ENCODE measurements at places on chromosomes 13 and 19. TPM values are rescaled to one million over a fixed set of nuclear protein-coding genes. Genes with fewer than 3 reads are reported as not detected.

CBY2 gene
- total RNA-seq: not detected

PEG3 gene
- total RNA-seq: 17.0 TPM

MYBPC2 gene
- not detected for total RNA-seq

ELANE gene
- 0.98 TPM for total RNA-seq

CABP5 gene
- total RNA-seq: not detected

TLE2 gene
- 35.1 TPM for total RNA-seq

USHBP1 gene
- total RNA-seq: 5.8 TPM

DNA sequence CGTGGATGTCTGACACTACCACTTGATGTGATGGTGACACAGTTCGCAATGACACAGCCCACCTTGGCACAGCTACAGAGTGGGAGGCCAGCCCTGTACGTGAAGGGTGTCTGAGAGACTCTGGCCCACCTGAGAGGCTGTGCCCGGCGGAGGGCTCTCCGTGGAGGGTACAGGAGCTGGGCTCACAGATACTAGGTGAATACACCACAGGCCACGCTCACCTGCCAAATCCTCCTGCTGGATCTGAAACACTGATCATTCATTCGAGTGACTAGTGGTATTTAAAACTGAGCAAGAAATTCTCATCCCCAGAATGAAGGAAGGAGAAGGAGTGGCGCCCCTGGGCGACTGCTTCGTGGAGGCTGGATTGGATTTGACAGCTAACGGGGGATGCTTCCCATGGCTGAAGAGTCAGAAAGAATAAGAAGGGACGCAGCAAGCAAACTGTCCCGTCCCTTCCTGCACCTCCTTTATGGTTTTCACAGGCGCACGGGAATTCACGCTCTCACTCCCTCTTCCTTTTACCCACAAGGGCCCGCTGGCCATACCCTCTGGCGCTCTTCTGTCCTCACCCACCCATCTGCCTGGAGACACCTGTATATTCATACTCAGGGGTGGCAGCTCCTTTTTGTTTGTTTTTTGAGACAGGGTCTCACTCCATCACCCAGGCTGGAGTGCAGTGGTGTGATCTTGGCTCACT, 25.0 kb downstream of the CEBPG start:
- no peak for DNase-seq

DNA sequence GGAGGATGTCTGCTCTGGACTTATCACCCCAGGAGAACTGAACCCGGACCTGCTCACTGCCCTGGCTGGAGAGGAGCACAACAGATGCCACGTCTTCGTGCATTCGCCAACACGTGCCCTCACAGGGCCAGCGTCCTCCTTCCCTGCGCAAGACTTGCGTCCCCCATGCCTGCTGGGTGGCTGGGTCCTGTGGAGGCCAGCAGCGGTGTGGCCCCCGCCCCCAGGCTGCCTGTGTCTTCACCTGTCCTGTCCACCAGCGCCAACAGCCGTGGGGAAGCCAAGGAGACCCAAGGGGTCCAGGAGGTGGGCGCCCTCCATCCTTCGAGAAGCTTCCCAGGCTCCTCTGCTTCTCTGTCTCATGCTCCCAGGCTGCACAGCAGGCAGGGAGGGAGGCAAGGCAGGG, 3.4 kb upstream of the TEKTIP1 start:
- DNase-seq: no peak

DNA sequence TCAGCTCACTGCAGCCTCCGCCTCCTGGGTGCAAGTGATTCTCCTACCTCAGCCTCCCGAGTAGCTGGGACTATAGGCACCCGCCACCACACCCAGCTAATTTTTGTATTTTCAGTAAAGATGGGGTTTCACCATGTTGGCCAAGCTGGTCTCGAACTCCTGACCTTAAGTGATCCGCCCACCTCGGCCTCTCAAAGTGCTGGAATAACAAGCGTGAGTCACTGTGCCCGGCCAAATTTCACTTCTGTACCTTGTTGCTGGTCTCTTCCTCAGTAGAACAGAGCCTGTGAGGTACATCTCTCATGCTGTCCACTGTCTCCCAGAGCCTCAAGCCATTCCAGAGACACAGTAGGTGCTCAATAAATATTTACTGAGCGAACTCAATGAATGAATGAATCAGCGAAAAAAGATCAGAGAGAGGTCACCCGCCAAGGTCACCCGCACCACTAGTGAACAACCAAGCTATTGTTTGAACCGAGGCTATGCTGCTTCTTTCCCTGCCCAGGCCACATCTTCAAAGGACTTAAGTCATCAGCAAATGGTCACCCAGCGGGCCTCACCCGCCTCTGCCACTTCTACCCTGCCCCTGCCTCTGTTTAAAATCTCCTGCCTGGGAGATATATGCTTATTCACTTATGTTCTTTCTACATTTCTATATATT, 9.3 kb downstream of the TMEM143 start:
- no peak for DNase-seq

GRCh38 chr13:22211876-22212275, 541.0 kb downstream of the FGF9 start:
- DNase-seq: no peak

DNA sequence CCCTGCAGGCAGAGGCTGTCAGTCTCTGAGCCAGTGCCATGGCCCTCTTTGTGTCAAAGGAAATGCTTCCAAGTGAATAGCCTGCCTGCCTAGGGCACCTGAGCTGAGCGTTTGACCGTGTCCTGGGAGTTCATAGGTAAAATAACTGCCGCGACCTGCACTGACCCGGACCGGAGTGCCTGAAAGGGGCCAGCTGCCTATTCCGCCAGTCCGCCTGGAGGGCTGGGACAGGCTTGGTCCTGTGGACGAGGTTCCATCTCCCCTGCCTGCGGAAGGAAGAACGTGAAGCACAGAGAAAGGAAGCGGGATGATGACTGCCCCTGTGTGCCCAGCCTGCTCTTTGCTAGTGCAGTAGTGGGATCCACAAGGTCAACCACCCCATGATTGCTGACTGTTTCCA, 17.5 kb upstream of the ZNF492 start:
- DNase-seq: no peak

DNA sequence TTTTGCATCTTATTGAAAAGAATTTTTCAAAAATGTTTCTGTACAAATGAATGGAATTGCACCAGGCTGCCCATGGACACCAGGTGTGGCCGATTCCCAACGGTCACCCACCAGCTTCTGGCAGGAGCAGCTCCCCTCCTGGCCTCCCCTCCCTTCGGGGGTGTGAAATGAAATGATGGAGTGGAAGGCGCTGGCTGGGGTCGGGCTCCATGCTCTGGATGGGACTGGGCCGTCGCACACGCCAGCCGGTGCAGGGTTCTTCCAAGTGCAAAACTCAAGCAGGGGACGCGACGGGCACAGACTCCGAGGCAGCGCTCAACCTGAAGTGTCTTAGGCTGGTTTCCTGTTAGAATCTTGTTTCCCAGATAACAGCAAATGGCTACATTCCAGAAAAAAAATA, 21.9 kb downstream of the C19orf44 start:
- no peak for DNase-seq

- DNase-seq: no peak
Observed at GRCh38 chr13:112343591-112343990, 32.6 kb upstream of the SPACA7 start.

GRCh38 chr13:100510208-100510957, 78.2 kb downstream of the GGACT start:
- DNase-seq: no peak

DNA sequence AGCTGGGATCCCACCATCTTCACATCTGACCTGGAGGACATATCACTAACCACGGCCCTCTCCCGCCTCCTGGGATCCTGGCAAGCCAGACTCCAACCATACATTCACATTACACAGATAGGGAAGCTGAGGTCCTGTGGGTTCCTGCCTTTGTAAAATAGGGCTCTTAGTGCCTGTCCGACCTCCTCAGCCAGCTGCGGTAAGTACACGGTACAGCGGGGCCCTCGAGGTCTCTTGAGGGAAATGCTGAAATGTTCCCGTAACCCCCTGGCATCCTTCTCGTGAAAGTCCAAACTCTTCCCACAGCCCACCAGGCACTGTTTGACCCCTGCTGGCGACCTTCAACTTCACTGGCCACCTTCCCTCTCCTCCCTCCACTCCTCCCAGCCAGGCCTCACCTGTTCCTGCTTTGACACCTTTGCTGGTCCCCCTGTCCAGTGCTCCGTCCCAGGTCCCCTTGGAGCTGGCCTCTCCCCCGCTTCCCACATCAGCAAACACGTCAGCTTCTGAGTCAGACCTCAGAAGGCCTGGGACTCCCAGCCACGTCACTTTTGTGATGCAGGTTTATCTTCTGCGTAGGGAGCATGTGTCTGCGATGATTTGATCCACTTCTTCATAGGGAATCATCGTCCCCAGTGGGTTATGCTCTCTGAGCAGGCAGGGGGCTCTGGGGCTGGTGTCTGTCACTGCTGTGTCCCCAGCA, 8.8 kb upstream of the GNG7 start:
- no peak for DNase-seq

GRCh38 chr19:58559275-58560006, 1.0 kb upstream of the UBE2M start:
- DNase-seq: peak; percentile 92

GRCh38 chr19:5867201-5868136, 2.9 kb downstream of the FUT5 start:
- DNase-seq: no peak

DNA sequence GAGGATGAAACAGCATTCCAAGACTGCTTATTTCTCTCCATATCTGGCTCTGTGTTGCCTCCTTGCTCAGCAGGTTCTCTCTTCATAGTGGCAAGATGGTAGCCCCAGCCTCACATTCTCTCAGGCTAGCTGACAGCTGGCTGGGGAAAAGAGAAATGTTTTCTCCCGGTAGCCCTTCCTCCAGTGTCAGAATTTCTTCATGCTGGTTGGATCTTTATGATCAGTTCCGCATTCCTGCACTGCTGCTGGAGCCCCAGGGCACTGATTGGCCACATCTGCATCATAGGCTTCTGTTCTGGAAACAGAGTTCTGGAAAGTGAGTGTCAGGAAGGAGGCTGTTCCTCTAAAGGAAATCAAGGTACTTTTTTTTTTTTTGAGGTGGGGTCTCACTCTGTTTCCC, 24.6 kb downstream of the POP4 start:
- no peak for DNase-seq

GRCh38 chr13:51562011-51562671, 22.1 kb upstream of the WDFY2 start:
- DNase-seq: no peak

GRCh38 chr13:113918981-113919701, 54.7 kb downstream of the C13orf46 start:
- DNase-seq: peak; percentile 27

DNA sequence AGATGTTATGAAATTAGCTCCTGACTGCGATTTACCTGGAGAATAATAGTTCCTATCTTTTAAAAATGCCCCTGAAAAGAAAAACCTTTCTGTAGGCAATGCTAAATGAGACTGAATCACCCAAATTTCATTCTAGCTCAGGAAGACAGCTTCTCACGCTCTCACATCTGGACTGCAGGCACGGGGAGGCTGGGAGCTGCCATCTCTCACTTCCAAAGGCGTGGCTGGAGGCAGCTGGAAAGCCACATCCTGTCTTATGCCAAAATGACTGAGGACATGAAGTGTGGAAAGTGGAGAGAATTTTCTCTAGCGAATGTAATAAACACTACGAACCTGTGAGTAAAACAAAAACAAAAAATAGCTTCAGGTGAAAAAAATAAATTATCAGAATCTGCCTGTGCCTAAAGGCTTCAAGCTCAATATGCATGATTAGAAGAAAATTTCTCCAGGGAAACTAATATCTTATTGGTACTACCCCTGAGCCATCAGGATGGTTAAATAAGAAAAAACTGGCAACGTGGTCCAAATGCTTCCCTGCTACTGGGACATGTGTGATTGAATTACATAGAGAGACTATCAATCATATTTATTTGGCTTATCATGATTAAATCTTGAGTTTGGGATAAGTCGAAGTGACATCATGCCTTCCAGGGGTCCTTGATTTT, 58.1 kb upstream of the UBL3 start:
- DNase-seq: no peak

Data from breast epithelium (tissue), 4 donors.